ENCODE measurements at places on chromosomes 2 and 18.

GRCh38 chr2:228649447-228649846, 468.0 kb upstream of the SPHKAP start:
- no peak for DNase-seq

- no peak for DNase-seq
Measured at GRCh38 chr2:109193807-109194619, 65.0 kb downstream of the SH3RF3 start.

GRCh38 chr2:222248256-222248655, 50.5 kb downstream of the PAX3 start:
- DNase-seq: no peak

DNA sequence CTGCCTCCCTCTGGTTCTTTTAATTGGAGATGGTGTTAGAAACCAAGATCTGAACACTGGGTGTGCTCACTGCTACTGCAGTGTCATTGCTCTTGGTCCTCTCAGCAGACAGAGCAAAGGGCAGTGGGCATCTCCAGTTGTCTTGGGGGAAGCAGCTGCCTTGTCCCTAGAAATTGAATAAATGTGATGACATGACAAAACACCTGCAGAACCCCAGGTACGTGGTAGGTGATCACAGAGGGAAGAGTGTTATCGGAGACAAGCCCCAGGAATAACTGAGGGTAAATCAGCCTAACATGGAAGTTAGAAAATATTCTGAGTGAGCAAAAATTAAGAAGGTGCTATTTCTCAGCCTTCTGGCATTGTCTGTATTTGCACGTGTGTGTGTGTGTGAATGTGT, 311.9 kb upstream of the HDAC4 start:
- DNase-seq: no peak

- DNase-seq: no peak
Measured at GRCh38 chr2:200588076-200588678, 2.4 kb downstream of the AOX1 start.

DNA sequence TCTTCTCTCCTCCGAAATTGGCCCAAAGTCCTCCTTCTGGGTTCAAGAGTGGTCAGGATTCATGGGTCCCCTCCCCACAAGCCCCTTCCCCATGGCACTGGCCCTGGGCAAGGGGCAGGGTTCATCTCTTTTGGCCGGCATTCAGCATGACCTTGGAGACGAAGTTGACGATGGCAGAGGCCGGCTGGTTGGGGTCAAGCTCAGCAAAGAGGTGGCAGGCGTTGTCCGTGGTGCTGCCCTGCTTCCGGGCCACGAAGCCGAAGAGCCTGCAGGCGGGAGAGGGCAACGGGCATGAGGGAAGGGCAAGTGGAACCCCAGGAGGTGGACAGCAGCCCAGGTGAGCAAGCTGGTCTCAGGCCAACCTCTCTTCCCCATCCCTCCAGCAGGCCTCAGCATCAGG, 198.5 kb downstream of the TNS1 start:
- DNase-seq: no peak

- DNase-seq: no peak
Measured at GRCh38 chr2:234372506-234372905, 124.4 kb downstream of the ARL4C start.

- DNase-seq: no peak
Measured at GRCh38 chr2:216636551-216637450, 3.6 kb downstream of the IGFBP2 start.

- no peak for DNase-seq
Measured at GRCh38 chr2:222794585-222795449, 66.0 kb upstream of the ACSL3 start.

GRCh38 chr2:37324786-37325624, at the start of gene PRKD3:
PRKD3 (minus strand) TSS chr2:37324833; CDS start chr2:37316524, 8,309 bp downstream.
- DNase-seq: peak; percentile 76

- DNase-seq: peak; percentile 76
Measured at GRCh38 chr18:10376731-10377130, 77.7 kb upstream of the APCDD1 start.

DNA sequence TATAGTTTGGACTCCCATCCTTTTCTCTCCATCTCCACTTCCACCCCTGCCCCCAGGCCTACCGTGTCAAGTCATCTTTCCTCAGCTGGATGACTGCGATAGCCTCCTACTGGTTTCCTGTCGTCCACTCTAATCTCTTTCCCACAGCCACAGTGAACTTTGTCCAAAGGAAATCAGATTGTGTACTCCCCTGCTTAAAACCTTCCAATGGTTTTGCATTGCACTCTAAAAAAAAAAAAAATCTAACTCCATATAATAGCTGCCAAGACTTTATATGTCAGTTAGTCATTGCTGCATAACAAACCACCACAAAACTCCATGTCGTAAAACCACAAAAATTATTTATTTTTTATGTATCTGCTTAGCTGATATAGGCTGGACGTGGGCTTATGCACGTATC, 160.2 kb upstream of the CCDC68 start:
- DNase-seq: no peak

- DNase-seq: no peak
Measured at GRCh38 chr2:111191877-111192276, 71.2 kb downstream of the BCL2L11 start.

DNA sequence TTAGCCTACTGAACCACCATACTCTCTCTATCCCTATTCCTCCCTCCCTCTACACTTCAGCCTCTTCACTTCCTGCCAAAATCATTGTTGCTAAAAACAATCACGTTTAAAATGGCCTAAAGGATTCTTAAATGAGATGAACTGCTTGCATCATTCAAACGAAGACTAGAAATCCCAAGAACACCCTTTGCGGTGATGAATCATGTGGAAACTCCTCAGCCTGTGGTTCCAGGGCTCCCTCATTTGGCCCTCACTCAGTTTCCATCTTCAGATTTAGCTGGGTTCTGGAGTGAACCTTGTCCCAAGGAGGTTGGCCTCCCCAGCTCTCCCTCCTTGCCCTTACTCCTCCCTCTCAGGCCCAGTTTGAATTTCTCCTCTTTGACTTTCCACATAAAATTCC, 125.6 kb upstream of the CDC42EP3 start:
- no peak for DNase-seq

DNA sequence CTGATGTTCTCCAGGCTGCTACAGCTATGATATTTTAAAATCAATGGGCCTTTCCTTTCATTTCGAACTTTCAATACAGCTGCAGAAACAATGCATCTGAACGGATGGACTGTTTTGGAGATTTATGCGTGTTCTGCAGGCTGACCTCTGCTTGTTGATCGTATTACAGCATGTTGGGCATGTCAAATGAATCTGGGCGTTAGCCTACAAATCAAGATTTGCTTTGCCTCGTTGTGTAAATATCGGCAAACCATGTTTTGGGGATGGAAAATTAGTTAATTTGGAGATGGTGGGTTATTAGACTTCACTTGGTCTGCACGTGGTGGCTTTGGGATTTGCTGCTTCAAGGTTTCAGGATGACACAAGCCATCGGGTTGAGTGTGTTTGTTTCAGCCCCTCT, 129.3 kb downstream of the AGAP1 start:
- no peak for DNase-seq

- DNase-seq: peak; percentile 80
Measured at GRCh38 chr2:241271706-241272302, 43.7 kb downstream of the HDLBP start.

DNA sequence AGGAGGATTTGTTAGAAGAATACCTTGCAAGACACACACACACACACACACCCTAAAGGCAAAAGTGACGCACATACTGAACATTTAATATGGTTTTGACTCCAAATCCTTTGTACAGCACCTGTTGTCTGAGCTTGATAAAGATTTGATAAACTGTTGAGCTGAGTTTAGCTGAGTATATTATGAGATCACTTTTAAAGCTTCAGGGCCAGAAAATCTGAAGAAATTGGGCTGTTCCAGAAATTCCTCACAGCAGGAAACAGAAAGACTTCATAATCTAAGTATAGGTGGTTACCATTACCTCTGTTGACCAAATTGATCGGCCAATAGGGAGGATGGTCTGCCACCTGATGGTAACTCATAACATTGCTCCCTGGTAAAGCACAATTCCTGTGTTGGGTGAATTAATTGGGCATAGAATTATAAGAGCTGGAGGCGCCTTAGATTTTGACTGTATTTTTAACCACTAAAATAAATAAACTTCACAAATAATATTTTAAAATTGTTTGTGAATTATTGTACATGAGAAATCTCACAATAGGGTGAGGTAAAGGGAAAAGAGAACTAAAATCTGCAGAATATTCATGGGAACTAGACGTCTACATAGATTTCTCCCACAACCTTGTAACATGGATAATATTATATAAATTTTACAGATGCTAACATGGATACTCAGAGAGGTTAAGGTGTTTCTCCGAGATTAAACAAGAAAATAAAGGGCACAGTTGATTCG, 21.8 kb upstream of the RPIA start:
- DNase-seq: no peak

GRCh38 chr2:44056947-44057346, 61.2 kb upstream of the LRPPRC start:
- no peak for DNase-seq

- no peak for DNase-seq
Measured at GRCh38 chr2:45177870-45178269, 168.6 kb upstream of the SIX2 start.

DNA sequence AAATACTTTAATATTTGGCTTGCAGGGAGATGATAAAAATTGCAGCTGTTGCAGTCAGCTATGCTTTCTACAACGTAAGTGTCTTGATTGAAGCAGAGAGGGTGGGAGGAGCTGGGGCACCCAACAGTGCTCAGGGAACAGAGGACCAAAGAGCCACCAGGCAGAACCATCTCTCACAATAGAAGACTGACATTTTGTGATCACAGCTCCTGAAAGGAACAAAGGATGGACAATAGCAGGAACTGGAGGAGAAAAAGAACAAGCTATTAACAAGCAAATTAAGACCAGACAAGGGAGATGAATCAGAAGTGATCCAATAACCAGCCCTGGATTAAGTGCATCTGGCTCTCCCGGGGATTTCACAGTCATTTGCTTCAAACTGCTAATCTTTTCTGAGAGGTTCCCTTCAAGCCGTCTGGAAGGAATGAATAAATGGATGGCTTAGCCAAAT, 65.7 kb upstream of the SMAD2 start:
- DNase-seq: peak; percentile 40

- no peak for DNase-seq
Measured at GRCh38 chr2:197238043-197238365, 72.6 kb downstream of the ANKRD44 start.

DNA sequence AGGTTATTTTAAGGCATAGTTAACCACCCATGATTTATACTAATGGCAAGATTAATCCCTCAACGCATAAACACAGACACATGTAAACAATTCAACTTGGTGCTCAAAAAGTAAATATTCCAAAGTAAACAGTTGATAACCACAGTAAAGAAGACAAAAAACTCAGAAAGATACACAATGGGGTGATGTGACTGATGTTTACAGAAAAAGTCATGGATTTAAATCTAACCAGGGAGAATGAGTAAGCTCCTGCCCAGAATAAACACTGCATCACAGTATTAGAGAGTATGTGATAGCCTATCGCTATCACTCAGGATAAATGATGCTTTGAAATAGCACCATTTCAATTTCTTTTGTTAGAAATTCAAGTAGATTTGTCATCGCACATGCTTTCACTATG, 49.3 kb downstream of the HIBCH start:
- no peak for DNase-seq

DNA sequence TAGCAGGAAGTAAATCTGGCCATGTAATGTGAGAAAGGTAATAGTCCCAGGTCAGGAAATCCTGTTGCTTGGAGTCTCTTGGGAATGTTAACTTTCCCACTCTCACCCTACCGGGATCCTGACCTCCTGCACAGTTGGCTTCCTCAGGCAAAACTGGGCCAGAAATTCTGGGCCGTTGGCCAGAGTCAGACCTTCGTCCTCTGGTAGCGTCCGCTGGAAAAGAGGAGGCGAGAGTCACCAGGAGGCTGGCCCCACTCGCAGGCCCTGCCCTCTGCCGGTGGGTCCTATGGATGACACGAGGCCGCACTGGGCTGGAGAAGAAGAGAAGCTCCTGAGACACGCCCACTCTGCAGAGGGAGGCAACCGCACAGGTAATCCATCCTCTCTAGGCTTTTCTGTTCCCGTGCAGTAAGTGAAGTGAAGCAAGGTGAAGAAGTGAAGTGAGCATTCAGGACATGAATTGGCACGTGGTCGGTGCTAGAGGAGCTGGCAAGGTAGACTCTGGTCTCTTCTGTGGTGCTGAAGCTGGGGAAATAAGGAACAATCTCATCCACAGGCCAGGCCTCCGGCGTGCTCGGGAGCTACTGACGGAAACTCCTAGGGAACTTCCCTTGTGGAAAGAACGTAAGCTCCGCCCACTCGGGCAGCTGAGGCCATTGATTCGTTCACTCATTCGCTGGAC, 182.7 kb upstream of the GLI2 start:
- DNase-seq: peak; percentile 38

- no peak for DNase-seq
Measured at GRCh38 chr2:56515399-56515798, 331.6 kb downstream of the CCDC85A start.

DNA sequence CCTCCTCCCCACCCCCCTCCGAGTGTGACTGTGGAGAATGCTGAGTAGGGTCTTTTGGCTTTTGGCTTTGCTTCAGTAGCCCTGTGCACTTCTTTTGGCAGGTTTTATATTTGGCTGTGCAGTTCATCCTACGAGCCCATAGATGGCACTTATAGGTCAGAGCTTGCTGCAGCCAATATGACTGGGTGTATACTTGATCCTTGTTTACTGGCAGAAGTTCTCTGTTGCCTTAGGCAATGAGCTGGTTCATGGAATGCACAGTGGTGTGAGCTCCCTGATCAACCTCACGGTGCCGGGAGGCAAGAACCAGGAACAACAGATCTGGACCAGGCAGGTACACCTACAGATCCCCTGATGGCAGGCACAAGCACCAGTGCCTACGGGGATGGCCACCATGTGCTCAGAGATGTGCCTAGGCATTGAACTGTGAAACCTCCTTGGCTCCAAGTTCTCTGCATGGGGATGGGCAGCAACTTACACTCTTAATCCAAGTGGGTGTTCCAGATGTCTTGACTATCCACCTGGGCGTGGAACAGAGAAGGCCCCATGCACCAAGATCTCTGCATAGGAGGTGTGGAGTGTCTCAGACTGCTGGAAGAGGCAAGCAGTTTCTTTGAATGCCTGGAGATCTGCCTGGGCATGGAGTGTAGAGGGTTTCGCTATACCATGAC, 190.4 kb downstream of the KIAA1328 start:
- no peak for DNase-seq

- DNase-seq: no peak
Measured at GRCh38 chr18:3671176-3671575, 221.2 kb downstream of the TGIF1 start.

- DNase-seq: no peak
Measured at GRCh38 chr2:219557791-219558785, 13.3 kb downstream of the OBSL1 start.

GRCh38 chr2:41405441-41405840, 642.4 kb upstream of the PKDCC start:
- DNase-seq: no peak

GRCh38 chr18:27673861-27674260, 488.8 kb upstream of the CHST9 start:
- DNase-seq: no peak

- DNase-seq: no peak
Measured at GRCh38 chr2:182191061-182191460, 205.4 kb downstream of the PPP1R1C start.

GRCh38 chr2:234335661-234336228, 161.1 kb downstream of the ARL4C start:
- DNase-seq: peak; percentile 88

- DNase-seq: no peak
Measured at GRCh38 chr2:234789556-234790325, 162.1 kb upstream of the SH3BP4 start.

- no peak for DNase-seq
Measured at GRCh38 chr2:28662044-28662443, 89.6 kb upstream of the PPP1CB start.
